Stimulated activated CD4-positive, alpha-beta T cell treated with anti-CD3 and anti-CD28 coated beads, Interleukin-1b, Interleukin-23, amount 100 ng/mL, for 1 hour (primary cell): ENCODE measurements at places on chromosomes 7 and 10.
A peak's percentile ranks its signal among the peaks of the same experiment; 100 is the strongest.

GRCh38 chr10:101130984-101131961, at the start of gene TLX1:
TLX1 (plus strand) TSS chr10:101131300; CDS start chr10:101131542, 242 bp downstream.
- DNase-seq = no peak

- DNase-seq = no peak
These were observed 80.3 kb upstream of the GNAI1 start for GRCh38 chr7:80054356-80054755.

- no peak for DNase-seq
These were observed 28.9 kb downstream of the CPA1 start for GRCh38 chr7:130409067-130409711.

DNA sequence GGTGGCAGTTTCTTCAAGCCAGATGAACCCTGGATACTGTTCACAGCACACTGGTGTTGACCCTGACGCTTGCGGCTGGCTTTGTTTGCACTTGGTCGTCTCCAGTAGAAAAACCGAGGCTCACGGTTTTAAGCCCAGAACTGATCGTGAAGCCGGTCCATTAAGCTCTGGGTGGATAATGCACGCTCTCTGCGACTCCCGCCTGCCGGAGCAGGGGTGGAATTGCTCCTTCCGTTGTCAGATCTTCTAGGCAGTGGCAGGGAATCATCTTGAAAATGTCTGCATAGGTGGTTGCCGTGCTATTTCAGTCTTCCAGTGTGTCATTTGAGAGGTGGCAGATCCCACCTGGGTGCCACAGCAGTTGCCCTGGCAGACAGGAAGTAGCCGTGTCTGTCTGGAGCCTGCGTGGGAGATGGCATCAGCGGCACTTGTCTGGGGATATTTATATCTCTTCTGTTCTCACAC, 35.9 kb upstream of the AP5Z1 start:
- no peak for DNase-seq

- DNase-seq = no peak
These were observed 29.6 kb downstream of the WBP1L start for GRCh38 chr10:102773320-102773719.

GRCh38 chr10:113518816-113519591, 33.8 kb upstream of the HABP2 start:
- DNase-seq = no peak

DNA sequence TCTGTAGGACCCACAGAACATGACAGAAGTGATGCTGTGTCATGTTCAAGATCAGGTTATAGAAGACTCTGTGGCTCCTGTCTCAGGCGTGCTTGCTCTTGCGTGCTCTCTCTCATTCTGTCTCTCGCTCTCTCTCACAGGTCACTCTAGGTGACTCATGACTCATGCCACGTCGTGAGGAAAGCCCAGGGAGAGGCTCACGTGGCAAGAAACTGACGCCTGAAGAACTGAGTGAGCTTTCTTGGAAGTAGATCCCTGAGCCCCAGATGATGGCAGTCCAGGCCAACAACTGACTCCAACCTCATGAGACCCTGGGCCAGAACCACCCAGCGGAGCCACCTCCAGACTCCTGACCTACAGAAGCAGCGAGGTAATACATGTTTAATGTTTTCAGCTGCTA, 103.3 kb downstream of the DNMBP start:
- no peak for DNase-seq

DNA sequence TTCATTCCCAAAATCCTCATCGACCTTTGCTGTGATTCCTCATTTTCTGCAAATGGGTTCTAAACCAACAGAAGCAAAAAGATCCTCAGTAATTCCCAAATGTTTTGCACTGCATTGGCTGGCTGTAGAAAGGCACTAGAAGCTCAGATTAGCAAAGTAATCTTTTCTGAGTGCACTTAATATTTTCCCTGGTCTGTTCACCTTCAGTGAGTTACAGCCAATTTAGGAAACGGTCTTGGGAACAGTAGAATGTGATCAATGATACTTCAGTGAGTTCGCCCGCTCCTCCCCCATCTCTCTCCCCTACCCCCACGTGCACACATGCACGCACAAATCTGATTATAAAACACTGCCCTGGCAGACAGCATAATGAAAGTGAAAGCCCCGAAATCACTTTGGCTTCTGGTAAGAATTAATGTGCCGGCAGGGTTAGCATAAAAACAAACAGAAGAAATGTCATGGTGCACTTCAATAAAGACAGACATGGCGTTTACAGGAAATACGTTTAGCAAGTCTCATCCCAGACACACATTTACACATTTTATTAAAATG, 201.3 kb upstream of the CDCA7L start:
- DNase-seq = no peak

DNA sequence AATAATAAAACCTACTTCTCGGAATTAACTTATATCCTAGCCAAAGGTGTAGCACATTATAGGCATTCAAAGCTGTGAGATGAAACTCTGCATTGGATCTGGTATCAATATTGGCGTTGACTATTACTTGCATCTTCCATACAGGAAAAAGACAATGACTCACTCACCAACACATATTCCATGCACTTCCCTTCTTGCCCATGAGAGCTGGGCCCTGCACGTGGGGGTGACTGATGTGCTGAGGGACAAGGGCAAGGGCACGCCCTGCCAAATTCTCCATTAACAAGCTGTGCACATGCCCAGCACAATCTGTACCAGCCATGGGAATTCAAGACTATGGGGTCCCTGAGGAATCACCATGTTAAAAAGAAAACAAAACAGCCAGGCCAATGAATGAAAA, 188.1 kb upstream of the PDE1C start:
- DNase-seq = no peak

DNA sequence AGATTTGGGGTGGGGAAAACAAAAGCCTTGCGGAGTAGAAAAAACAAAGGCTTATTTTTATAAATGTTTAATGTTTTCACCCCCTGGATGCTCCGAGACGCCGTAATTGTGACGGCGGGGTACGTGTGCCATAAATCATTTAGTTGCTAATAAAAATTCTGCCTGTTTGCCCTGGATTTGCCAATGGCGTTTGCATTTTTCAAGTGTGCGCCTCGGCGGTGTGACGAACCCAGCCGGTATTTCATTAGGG, 2.5 kb upstream of the TNRC18 start:
- no peak for DNase-seq

GRCh38 chr7:2259480-2259879, 17.5 kb downstream of the NUDT1 start:
- no peak for DNase-seq

- DNase-seq = no peak
These were observed 163.8 kb upstream of the NPVF start for GRCh38 chr7:25391961-25392587.

GRCh38 chr10:85613391-85613790, 753.2 kb downstream of the GRID1 start:
- no peak for DNase-seq

GRCh38 chr10:14953424-14954000, 384 bp downstream of the DCLRE1C start:
- no peak for DNase-seq

DNA sequence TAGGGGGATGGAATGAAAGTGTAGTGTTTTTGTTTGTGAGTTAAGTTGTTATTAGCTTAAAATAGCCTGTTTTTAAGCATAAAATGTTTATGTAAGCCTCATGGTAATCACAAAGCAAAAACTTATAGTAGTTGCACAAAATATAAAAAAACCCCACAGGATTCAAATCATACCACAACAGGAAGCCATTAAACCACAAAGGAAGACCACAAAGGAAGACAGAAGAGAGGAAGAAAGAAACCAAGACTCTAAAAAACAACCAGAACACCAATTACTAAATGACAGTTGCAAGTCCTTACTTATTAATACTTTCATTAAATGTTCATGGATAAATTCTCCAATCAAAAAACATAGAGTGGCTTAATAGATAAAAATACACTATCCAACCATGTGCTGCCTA, 63.6 kb downstream of the ANKRD7 start:
- DNase-seq = no peak

DNA sequence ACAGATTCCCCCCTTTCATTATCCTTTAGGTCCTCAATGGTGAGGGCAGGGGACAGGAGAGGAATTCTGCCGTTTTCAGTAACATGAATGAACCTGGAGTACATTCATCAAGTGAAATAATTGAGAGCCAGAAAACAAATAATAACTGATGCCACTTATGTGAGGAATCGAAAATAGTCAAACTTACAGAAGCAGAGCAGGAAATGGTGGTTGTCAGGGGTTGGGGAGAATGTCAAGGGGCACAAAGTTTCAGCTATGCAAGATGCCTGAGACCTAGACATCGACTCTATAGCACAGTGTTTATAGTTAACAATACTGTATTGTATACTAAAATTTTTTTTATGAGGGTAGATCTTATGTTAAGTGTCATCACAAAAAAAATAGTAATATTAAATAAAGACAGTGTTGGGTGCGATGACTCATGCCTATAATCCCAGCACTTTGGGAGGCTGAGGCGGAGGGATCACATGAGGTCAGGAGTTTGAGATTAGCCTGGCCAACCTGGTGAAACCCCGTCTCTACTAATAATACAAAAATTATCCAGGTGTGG, 1219.8 kb downstream of the GATA3 start:
- DNase-seq = no peak

DNA sequence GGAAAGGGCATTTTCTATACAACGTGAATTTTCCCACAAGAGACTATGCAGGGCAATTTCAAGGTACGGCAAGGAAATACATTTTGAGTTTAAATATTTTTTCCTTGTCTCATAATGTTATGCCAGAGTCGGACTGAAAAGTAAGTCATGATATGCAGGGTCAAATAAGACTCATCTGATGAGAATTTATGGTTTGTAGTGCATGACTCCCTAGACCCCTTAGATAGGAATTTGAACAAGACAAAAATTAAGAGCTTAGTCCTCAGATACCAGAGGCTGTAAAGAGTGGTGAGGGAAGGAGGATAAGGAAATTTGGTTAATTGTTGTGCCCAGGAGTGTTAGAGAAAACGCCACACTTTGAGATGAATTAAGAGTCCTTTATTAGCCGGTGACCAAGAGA, 616.6 kb downstream of the XPNPEP1 start:
- no peak for DNase-seq

DNA sequence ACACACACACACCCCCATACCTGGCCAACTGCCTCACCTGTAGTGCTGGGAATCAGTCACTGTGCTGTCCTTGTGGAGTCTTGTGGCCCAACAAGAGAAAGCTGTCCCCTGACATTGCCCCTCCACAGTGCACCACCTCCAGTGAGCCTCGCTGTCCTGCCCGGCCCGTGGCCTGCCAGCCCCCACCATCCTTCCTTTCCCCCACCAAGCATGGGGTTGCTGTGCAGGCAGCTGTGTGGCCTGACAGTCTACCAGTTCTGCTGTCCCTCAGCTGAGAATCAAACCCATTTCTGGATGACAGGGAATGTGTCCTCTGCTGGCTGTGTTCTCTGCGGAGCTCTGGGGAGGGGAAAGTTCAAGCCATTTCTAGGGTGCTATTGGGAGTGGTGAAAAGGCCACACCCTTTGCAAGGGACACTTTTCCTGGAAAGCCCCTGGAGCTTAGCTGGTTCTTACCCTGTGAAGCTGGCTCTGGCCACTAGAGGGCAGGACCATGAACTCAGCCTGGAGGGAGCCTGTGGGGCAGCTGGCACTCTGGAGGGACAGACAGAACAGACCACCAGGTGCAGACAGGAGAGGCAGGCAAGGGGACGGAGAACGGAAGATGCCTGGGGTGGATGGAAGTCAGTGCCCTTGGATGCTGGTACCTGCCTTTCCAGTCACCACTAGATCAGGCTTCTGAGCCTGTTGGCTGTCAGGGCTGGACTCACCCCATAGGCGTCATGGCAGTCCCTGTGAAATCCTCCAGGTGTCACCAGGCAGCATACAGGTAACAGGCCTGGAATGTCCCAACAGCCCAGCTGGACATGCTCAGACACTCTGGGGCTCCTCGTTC, 10.5 kb upstream of the MTPAP start:
- peak; percentile 42 for DNase-seq

GRCh38 chr7:24054236-24054635, 229.8 kb upstream of the NPY start:
- no peak for DNase-seq

DNA sequence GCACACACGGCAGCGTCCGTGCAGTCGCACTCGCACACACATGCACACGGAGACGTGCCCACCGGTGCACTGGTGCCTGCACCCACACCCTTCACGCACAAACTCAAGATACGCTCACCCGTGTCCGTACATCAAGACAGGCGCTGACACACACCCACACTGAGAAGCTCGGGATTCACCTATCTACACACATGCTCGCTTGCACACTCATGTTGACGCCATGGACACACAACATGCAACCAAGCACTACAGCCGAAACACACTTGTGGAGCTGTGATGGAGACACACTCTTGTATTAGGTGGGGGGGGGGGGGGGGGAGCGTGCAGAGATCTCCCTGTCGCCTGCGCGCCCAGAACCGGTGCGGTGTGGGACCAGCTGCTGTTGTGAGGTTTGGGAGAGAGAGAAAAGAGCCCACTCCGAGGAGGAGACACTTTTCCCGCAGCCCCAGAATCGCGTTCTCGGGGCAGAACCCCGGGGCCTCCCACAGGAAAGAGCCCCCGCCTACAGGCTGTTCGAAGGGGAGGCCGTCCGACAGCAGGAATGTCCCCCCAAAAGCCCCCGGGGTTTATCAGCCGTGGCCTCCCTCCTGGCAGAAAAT, 605 bp upstream of the NFKB2 start:
- DNase-seq = no peak

- DNase-seq = no peak
These were observed 598.6 kb upstream of the MGMT start for GRCh38 chr10:128868481-128868880.

DNA sequence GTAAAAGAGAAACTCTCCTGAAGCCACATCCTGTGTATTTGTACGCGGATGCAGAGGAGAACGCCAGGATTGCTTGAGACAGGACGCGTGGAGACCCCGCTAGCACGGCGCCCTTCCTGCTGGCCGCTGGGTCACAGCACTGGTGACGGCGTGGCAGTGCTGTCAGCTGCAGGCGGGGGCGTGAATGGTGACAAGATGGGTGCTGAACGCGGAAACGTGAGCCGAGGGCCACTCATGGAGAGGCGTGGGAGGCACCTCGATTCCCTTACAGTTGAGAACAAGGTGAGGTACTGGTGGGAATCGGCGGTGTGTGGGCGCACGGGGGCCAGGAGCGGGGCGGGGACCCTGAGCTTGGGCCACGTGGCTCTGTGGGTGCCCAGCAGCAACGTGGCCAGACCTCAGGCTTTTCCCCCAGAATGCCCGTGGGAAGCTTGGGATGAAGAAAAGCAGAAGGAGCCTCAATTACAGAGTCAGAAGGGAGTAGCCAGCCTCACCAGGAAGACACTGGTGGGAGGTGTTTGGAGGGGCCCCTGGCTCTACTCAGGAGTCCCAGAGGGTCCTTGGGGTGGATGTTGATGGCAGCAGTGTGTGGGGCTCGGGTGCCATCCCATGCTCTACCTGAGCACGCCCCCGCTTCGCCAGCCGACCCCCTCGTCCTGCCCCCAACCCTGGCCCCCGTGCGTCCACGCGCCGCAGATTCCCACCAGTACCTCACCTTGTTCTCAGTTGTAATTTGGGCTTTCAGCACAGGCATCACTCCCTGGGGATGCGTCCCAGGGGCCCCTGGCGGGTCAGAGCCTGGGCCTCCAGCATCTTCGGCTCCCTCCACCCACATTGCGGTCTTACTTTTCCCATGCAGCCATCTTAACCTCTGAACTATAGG, 208.4 kb upstream of the TCERG1L start:
- DNase-seq = no peak
